ENCODE measurements at places on chromosomes 16 and 17.
A peak's percentile ranks its signal among the peaks of the same experiment; 100 is the strongest.

DNA sequence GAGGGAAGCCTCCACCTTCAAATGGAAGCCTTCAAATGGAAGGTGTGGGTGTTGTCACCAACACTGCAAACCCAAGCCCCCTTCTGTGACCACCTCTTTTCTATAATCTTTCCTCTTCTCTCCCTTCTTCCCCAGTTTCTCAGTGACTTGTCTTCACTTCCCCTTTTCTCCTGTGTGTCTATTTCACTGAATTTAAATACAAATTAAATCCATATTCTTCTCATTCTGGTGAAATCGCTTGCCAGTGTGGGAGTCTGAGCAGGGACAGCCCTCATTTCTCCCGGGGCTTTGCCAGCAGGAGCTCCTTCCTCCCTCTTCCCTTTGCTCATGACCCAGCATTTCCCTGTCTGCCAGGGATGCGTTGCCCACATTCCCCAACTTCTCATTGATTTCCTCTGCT, 6.4 kb upstream of the ITGAX start:
- DNase-seq, result no peak

GRCh38 chr17:77440560-77440981, 299.8 kb downstream of the SEC14L1 start:
- DNase-seq, result peak; percentile 79

- no peak for DNase-seq
These were observed 8.6 kb upstream of the PGS1 start for GRCh38 chr17:78369791-78370381.

- DNase-seq, result no peak
These were observed 68.0 kb downstream of the CBLN1 start for GRCh38 chr16:49213594-49213993.
